ENCODE measurements at places on chromosomes 4 and X.

DNA sequence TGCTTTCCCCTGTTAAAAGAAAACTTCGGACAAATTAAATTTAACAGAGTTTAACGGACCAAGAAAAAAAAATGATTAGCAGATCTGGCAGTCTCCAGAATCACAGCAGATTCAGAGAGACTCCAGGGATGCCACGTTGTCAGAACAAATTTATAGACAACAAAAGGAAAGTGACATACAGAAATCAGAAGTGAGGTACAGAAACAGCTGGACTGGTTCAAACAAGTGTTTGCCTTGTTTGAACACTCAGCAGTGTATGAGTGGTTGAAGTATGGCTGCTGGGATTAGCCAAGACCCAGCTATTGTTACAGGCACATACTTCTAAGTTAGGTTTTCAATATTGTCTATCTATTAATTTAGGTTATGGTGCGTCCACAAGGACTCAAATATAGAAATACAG lies 19.1 kb downstream of the PIR start:
- no peak for DNase-seq

DNA sequence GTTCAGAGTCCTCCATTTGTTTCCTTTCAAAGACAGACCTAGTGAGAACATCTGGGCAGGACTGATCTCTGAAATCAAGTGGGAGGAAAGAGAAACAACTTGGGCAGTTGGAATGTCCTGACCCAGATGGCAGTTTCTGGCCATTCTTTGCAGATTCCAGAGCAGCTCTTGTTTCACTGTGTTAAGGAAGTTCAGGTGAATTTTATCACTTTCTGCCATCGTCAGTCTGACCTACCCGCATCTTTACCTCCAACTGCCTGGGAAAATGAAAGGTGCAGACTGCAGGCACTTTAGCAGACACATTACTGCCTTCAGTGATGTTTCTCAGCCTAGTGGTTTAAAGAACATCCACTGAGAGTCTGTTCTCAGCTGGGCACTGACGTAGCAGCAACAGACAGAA lies 216.2 kb downstream of the CEP135 start:
- no peak for DNase-seq

GRCh38 chr4:42641656-42642055 lies 15.2 kb downstream of the ATP8A1 start:
- DNase-seq = no peak

DNA sequence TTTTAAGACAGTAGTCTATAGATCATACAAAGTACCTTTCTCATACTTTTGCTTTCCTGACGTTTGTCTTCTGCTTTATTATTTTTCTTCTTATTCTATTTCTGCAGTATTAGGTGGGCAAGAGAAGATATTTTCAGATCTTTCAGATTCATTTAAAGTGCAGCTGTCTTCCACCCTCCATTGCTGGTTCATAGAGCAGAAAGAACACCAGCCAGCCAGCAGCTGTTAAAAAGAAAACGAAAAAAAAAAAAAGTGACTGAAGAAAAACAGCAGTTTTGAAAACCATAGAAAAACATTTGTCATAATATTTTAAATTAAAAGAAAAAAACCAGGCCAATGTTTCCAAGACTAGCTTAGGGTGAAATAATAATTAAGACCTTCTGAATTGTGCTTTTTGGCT lies 42.9 kb downstream of the SMAD1 start:
- no peak for DNase-seq

GRCh38 chrX:66677430-66677829 lies 38.6 kb upstream of the EDA2R start:
- no peak for DNase-seq

DNA sequence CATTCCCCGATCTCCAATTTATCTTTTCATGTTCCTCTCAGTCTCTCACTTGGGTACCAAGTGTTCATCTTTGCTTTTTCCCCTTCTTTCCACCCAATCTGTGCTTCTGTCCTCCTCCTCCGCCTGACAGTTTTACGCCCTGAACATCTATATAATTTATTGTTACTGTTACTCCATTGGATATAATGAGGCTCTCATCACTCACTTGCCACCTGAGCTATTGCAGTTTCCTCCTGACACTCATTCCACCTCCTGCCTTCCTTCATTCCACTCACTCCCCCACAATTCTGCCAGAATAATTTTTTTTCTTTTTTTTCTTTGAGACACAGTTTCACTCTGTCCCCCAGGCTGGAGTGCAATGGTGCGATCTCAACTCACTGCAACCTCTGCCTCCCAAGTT lies 77.6 kb upstream of the SORBS2 start:
- DNase-seq = no peak

DNA sequence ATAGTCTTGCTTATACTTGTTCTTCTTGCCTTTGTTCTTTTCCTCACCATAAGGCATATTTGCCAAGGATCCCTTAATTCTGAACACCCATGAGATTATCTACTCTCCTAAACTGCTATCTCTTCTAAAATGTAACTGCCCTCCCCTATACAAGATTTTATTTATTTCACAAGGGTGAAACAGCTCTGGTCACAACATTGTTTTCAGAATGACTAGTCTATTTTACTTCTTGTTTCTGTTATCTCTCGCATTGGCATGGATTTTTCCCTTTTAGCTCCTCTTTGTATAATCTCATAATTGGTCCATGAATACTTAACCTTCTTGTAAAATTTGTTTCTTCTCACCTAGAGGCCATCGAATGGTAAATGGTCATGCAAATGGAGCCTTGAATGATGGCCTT lies 17.2 kb upstream of the COL25A1 start:
- no peak for DNase-seq

GRCh38 chrX:23935106-23935505 lies 27.3 kb downstream of the CXorf58 start:
- no peak for DNase-seq

DNA sequence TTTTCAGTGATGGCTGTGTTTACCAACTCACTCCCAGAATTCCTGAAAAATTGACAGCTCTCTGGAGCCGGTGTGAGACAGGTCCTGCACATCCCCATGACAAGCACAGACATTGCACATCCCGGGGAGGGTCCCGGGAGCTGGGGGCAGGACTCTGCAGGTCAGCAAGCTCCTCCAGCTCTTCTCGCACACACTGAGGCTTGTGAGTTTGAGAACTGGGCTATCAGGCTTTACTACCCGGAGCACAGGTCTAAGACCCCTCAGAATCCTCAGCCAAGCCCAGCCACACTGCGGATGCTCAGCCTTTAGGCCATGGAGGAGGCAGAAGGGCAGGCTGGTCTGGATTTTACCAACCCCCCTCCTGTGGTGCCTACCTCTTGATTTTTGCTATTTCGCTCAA lies 5.6 kb upstream of the CLDN24 start:
- no peak for DNase-seq

DNA sequence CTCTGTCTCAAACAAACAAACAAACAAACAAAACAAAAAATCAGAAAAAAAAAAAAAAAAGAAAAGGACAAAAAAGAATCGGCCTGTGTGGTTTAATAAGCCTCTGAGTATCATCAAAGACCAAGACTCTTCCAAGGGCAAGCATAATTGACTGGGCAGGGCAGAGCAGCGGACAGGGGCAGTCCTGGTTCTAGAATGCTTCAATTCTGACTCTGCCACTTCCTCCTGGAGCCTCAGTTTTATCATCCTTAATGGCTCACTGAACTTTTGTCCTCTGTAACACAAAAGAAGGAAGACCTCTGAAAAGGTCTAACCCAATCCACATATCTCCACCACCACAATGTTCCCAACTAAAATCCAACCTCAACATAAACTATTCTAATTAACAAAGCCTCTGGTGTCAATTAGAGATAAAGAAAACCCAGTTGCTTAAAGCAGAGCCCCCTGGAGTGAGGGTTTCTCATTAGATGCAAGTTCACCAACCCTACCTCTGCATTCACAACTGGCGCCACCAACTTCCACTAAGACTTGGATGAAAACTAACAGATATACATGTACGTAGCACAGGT lies 51.7 kb downstream of the TBC1D9 start:
- DNase-seq = no peak

- DNase-seq = no peak
These were observed 61.6 kb upstream of the PRPS1 start for GRCh38 chrX:107566604-107567262.

DNA sequence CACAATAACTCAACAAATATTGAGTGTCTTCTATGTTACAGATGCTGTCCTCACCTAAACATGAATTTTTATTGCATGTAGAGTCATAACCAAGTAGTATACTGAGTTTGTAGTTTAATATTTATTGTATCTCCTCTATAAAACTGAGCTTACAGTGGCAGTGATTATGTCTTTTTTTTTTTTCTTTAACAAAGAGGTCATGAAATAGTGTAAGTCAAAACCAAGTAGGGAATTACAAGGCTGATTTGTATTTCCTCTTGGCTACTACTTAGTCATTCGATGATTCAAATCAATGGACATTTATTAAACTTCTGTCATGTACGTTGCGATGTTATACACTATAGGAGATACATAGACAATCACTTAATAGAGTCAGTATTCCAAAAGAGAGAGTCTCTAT lies 48.4 kb downstream of the IL15 start:
- no peak for DNase-seq

- DNase-seq = no peak
These were observed 51.6 kb downstream of the CT47B1 start for GRCh38 chrX:120824021-120824420.

GRCh38 chrX:42442745-42443144 lies 335.2 kb downstream of the PPP1R2C start:
- no peak for DNase-seq

GRCh38 chr4:106315476-106315967 lies 487 bp downstream of the TBCK start:
- peak; percentile 12 for DNase-seq

- no peak for DNase-seq
These were observed 185.1 kb downstream of the PDHA2 start for GRCh38 chr4:96025011-96025410.

All from NCI-H460 (cell line).